ENCODE measurements at places on chromosomes 1 and 21.

DNA sequence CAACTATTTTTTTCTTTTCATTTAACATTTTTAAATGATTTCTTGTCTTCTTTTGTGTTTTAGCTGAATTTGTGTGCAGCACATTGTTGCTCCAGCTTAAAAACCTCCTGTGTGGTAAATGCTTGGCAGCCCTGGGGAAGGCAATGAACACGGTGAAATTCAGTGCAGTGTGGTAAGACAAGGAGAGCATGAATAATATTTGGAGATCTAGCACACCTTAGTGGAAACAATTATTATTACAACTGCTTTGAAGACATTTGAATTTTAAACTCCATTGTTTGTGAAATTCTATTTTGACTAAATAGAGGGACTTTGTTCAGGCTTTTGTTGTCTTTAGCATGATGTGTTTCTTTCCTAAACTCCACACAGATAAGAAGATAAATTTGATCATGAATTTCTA lies 242.6 kb upstream of the CXADR start:
- DNase-seq = no peak

- DNase-seq = no peak
These were observed 54.0 kb downstream of the CLIC6 start for GRCh38 chr21:34722684-34723300.

DNA sequence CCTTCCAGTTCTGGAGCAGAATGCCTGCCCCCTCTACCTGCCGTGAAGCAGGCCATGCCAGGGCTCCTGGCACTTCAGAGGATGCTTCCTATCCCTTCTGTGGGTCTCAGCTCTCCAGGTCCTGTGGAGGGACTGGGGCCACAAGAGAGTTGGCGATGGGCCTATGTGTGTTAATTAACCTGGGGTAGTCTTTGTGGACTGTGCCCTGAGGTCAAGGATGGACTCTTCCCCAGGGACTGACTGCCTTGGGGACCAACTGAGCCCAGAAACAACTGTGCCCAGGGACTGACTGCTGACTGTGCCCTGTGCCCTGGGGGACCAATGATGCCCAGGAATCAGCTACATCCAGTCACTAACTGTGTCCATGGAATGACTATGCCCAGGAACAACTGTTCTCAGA lies 37.5 kb upstream of the POU3F1 start:
- DNase-seq = no peak

DNA sequence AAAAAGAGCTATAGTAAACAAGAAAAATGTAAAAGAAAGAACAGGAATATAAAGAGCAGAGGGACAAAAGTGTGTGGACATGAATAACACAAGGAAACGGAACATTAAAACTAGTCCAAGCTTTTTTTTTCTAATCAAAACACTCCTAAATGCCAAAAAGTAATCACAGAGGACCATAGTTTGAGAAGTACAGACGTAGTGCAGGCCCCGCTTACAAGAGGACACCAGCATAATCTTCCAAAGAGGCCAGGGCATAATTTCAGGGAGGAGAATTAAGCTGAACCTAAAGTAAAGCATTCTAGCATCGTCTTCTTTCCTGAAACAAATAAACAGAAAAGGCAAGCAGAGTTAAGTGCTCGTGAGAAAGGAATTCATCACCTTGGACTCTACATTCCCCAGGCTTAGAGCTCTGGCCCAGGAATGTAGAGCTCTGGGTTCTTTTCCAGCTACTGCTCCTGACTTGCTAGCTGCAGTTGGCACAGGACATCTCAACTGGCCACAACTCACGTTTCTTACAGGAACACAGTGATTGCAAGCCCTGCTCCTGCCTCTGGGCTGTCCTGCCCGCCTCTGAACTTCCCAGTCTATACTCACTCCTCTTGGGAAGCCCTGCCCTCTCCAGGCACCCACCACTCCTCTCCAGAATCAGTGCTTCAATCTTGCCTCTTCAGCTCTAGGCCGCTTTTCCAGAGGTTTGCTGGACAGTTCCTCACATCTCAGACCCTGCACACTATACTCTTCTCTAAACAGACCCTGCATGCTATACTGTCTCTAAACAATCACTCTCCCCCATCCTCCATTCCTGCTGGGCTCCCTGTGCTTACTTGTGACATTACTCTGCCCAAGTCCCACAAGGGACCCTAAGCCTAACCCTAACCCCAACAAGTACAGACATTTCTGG lies 9.8 kb downstream of the RGS8 start:
- no peak for DNase-seq

GRCh38 chr1:109790329-109790728 lies 26.6 kb upstream of the EPS8L3 start:
- no peak for DNase-seq

DNA sequence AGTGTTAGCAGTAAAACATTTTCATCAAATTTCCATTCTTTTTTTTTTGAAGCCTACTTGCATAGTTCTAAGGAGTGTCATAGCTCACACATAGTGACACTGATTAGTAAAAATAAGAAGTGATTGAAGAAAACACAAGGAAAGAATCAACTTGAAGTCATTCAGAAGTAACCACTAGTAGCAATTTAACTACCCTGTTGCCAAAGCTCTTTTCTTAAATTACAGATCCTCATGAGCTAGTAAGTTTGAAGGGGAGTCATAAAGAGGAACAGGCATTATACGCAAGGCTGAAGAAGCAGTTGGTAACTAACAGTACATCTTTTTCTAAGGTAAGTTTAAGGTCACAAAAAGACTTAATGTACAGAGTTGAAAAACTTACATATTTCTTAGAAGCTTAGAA lies 332.2 kb downstream of the CHRM3 start:
- DNase-seq = peak; percentile 9

DNA sequence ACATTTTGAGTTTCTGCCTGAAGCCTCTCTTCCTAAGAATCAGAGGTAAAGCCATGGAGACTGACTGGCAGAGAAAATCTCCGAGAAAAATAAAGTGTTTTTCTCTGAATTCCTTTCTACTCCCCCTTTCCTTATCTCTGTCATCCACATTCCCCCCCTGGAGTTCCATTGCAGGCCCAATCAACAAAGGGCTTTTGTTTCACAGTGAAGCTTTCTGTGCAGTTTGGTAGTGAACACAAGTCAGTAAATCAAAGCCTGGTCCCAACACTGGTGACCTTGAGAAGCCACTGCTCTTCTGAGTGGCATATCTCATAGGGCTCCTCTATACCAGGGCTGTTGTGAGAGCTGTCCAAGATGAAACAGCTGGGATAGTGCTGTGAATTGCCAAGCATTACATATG lies 228.4 kb downstream of the SEC16B start:
- DNase-seq = no peak

- DNase-seq = no peak
These were observed 10.1 kb downstream of the FMO5 start for GRCh38 chr1:147214842-147215539.
